ENCODE measurements at places on chromosomes 6 and 20.

- DNase-seq, result no peak
Measured at GRCh38 chr6:82371799-82372546, 8.4 kb downstream of the TPBG start.

GRCh38 chr6:113668641-113669408 lies 188.3 kb upstream of the MARCKS start:
- no peak for DNase-seq

- no peak for DNase-seq
Measured at GRCh38 chr6:119908157-119908556, 558.6 kb upstream of the MAN1A1 start.

DNA sequence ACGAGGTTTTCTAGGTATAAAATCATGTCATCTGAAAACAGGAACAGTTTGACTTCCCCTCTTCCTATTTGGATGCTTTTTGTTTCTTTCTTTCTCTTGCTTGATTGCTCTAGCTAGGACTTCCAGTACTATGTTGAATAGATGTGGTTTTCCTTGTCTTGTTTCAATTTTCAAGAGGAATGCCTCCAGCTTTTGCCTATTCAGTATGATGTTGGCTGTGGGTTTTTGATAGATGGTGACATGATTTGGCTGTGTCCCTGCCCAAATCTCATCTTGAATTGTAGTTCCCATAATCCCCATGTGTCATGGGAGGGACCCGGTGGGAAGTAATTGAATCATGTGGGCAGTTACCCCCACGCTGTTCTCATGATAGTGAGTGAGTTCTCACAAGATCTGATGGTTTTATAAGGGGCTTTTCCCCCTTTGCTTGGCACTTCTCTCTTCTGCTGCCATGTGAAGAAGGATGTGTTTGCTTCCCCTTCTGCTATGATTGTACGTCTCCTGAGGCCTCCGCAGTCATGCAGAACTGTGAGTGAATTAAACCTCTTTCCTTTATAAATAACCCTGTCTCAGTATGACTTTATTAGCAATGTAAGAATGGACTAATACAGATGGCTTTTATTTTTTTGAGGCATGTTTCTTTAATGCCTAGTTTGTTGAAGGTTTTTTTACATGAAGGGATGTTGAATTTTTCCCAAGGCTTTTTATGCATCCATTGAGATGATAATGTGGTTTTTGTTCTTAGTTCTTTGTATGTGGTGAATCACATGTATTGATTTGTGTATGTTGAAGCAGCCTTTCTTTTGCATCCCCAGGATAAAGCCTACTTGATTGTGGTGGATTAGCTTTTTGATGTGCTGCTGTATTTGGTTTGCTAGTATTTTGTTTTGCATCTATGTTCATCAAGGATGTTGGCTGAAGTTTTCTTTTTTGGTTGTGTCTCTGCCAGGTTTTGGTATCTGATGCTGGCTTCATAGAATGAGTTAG lies 239.1 kb downstream of the THBS2 start:
- no peak for DNase-seq

GRCh38 chr20:35709259-35709658 lies 10.1 kb downstream of the ROMO1 start:
- DNase-seq, result no peak

- DNase-seq, result no peak
Measured at GRCh38 chr6:2676048-2676447, 74.7 kb downstream of the MYLK4 start.

DNA sequence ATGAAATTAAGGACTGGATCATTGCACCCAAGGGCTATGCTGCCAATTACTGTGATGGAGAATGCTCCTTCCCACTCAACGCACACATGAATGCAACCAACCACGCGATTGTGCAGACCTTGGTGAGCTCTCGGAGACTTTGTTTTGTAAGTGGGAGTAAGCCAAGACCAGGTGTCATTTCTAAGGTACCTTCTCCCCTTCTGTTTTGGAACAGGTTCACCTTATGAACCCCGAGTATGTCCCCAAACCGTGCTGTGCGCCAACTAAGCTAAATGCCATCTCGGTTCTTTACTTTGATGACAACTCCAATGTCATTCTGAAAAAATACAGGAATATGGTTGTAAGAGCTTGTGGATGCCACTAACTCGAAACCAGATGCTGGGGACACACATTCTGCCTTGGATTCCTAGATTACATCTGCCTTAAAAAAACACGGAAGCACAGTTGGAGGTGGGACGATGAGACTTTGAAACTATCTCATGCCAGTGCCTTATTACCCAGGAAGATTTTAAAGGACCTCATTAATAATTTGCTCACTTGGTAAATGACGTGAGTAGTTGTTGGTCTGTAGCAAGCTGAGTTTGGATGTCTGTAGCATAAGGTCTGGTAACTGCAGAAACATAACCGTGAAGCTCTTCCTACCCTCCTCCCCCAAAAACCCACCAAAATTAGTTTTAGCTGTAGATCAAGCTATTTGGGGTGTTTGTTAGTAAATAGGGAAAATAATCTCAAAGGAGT lies 30.4 kb downstream of the TXNDC5 start:
- no peak for DNase-seq

DNA sequence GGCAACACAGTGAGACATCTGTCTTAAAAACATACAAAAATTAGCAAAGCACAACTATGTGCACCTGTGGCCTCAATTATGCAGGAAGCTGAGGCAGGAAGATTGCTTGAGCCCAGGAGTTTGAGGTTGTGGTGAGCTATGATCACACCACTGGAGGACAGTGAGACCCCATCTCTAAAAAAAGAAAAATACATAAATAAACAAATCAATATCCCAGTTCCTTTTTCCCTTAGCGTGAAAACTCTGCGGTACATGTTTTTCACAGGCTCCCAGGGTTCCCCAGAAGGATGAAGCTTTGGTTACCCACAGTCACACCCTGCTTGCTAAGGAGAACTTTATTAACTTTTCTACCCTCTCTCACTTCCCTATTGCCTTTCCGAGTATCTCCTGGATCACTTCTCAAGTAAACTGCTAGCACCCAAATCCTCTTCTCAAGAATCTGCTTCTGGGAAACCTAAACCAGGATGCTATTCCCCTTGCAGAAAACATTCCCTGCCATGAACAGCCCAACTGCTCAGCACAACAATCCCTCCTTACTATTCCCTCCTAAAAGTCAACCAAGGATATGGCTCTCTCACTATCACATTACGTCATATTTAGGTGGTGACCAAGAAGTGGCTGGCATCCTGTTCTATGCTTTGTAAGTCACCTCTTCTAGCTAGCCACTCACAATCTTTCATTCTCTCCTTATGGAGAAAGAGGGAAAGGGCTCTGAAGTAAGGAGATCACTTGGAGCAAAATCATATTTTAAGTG lies 122.4 kb downstream of the IPCEF1 start:
- no peak for DNase-seq

DNA sequence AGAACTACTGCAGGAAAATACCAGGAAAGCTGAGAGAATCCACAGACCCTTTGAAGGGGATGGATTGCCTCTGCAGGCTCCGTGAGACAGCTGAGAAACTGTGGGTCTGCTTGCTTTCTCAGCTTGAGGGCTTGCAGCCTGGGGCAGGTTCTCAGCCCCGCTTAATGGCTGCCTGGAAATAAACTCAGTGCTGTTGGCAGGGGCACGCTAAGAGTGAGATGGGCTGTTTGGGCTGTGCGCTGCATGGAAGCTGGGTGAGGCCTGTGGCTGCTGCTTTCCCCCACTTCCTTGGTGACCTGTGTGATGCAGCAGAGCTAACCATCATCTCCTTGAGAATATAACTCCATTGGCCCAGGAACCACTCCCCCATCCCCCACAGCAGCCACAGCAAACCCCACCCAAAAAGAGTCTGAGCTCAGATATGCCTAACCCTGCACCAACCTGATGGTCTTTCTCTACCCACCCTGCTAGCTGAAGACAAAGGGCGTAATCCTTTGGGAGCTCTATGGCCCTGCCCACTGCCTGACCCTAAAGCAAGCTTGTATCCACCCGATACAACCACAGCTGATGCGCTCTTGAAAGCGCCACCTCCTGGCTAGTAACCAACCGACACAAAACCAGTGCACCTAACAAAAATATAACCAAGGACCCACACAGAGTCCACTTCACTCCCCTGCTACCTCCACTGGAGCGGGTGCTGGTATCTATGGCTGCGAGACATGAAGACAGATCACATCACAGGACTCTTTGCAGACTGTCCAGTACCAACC lies 800.6 kb upstream of the MAP3K7 start:
- no peak for DNase-seq

GRCh38 chr6:68575765-68576439 lies 59.2 kb upstream of the ADGRB3 start:
- DNase-seq, result no peak

- no peak for DNase-seq
Measured at GRCh38 chr6:79731471-79731870, 100.3 kb downstream of the SH3BGRL2 start.

- no peak for DNase-seq
Measured at GRCh38 chr20:19813846-19814640, 56.0 kb downstream of the RIN2 start.

- no peak for DNase-seq
Measured at GRCh38 chr6:15287670-15288375, 42.0 kb downstream of the JARID2 start.

DNA sequence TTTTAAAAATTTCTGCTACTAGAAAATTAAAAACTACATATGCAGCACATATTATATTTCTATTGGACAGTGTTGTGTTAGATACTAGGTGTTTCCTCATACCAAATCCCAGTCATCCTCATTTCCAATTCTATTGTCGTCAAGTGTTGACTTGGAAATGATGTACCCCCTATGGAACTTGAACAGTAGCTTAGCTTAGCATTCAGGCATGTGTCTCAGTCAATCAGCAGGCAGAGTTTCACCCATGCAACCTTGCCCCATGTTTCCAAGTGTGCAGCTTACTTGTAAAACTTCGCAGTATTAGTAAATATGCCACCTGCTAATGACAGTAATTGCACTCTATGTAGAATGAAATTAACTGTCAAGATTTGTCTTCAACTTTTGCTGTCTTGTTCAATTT lies 59.5 kb downstream of the SAMD3 start:
- no peak for DNase-seq

DNA sequence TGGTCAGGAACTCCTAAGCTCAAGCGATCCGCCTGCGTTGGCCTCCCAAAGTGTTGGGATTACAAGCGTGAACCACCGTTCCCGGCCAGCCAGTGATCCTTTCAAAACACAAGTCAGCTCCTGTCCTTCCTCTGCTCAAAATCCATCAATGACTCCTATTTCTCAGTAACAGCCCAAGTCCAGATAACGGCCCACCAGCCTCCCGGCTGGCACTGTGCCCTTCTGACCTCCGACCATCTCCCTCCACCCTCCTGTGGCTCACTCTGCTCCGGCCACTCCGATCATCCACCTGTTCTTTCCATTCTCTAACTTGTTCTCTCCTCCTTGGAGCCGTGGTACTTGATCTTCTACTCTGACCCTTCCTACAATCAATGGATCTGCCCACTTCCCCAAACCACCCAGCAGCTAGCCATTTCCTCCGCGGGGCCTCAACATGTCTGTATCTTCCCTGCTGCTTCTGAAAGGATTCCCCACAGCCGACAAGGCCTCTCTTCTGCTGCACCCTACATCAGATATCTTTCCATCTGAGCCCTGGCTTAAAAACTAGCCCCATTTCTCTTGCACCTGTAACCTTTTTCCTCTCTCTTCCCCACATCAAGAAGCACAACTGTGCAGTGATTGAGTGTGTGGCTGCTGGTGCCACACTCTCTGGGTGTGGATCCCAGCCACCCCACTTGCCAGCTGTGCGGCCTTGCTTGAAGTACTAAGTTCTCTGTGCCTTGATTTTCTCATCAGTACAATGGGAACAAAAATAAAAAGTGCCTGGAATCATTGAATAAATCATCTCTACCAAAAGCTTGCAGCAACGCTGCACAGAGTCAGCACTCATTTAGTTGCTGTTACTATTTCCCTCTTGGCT lies 6.1 kb upstream of the ZMYND8 start:
- no peak for DNase-seq

Data from esophagus squamous epithelium (tissue), 5 donors.